ENCODE measurements at places on chromosomes 11 and 22. TPM values are rescaled to one million over a fixed set of nuclear protein-coding genes. Genes with fewer than 3 reads are reported as not detected.

The ZNF70 gene
- total RNA-seq: 4.6 TPM

The ZBTB16 gene
- total RNA-seq: 29.7 TPM

The BLID gene
- not detected for total RNA-seq

The SLC3A2 gene
- total RNA-seq: 99.8 TPM

GRCh38 chr11:78244080-78244479 is 55.4 kb downstream of the USP35 start:
- no peak for DNase-seq
- H3K4me1 ChIP-seq: no peaks in the 10 kb centered on the region
- no peak overlapping the region for H3K27ac ChIP-seq
- H3K4me3 ChIP-seq: no peak overlapping the region
- H3K27me3 ChIP-seq: no peaks in the 10 kb centered on the region
- no peaks in the 10 kb centered on the region for H3K36me3 ChIP-seq

GRCh38 chr11:130418756-130419155 is 9.7 kb downstream of the ADAMTS8 start:
- H3K27me3 ChIP-seq: peaks cover 3% of the 10 kb centered on the region
- H3K27ac ChIP-seq: no peak overlapping the region
- DNase-seq: no peak

GRCh38 chr22:27772984-27773498 is 28.5 kb downstream of the MN1 start:
- no peaks in the 10 kb centered on the region for H3K27me3 ChIP-seq
- H3K27ac ChIP-seq: peak overlapping the region; percentile 68
- H3K4me3 ChIP-seq: no peak overlapping the region
- H3K36me3 ChIP-seq: no peaks in the 10 kb centered on the region

DNA sequence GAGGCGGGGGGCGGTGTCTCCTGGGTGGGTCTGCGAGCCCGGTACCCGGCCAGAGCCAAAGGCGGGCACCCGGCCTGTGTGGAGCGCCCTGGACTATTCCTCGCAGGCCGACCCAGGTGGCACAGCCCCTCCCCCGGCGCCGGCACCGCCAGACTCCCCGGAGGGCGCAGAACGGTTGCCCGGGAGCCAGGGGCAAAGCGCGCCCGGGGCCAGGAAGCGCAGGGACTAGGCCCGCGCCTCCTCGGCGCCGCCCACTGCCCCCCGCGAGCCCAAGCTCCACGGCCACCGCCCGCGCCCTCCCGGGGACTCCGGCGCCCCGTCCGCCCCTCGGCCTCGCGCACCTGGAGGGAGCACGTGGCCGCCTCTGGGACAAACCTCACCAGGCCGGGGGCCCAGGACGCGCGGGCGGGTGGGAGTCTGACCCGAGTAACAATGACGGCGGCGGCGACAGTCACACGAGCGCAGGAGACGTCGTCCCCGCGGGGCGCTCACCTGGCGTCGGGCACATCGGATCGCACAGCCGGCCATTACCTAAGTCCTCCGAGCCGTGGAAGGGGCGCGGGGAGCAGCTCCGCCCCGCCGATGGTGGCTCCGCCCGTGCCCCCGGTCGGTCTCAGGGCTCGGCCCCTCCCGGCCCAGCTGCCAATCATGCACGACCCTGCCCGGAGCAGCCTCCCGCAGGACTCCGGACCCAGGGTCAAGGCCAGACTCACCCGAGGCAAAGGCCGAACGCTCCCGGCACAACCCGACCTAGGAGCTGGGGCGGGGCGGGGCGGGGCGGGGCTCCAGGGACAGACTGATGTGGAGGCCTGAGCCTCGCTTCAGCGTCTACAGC is 7.4 kb downstream of the PLXNB2 start:
- DNase-seq: peak; percentile 67
- H3K27me3 ChIP-seq: peaks cover 24% of the 10 kb centered on the region
- peak overlapping the region; percentile 53 for H3K4me3 ChIP-seq
- H3K36me3 ChIP-seq: no peaks in the 10 kb centered on the region
- H3K27ac ChIP-seq: no peak overlapping the region

DNA sequence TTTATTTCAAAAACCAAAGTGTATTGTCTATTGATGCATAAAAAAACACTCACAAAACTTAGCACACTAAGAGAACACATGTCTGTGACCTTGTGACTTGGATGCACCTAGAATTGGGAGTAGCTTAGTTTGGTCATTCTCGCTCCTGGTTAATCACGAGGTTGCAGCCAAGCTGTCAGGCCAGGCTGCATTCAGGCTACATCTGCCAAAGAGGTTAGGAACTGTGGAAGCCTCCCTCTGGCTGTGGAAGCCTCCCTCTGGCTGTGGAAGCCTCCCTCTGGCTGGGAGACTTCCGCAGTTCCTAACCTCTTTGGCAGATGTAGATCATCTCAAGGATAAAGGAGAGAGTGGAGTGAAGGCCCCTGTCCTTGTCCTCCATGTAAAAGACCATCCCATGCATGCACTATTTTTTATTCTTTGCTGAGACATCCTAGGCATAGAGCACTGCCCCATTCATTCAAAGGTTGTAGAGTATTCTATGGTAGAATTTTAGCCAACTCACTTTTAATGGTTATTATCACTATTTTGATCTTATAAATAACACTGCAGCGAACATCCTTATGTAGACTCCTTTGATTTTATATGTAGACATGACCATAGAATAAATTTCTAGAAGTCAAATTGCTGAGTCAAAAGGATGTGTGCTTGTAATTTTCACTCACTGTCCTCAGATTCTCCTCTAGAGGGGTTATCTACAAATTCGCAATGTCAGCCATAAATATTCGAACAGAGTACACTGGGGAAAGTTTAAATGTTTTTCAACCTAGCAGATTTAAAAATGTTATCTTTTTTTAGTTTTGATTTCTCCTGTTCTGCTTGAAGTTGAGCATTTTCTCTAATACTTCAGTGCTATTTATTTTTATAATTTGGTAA is 63.0 kb upstream of the IGLL5 start:
- H3K4me1 ChIP-seq: no peaks in the 10 kb centered on the region
- H3K4me3 ChIP-seq: no peak overlapping the region
- H3K36me3 ChIP-seq: no peaks in the 10 kb centered on the region
- no peak overlapping the region for H3K27ac ChIP-seq

- H3K4me1 ChIP-seq: peaks cover 2% of the 10 kb centered on the region
- no peak for DNase-seq
- H3K27ac ChIP-seq: no peak overlapping the region
- no peaks in the 10 kb centered on the region for H3K27me3 ChIP-seq
These were observed 30.5 kb upstream of the CYP2D6 start for GRCh38 chr22:42160830-42161696.

- H3K36me3 ChIP-seq: no peaks in the 10 kb centered on the region
- no peaks in the 10 kb centered on the region for H3K4me1 ChIP-seq
- peak; percentile 10 for DNase-seq
- H3K27ac ChIP-seq: no peak overlapping the region
- no peak overlapping the region for H3K4me3 ChIP-seq
These were observed 104.6 kb upstream of the ANO3 start for GRCh38 chr11:26227301-26227746.
